Activated gamma-delta T cell treated with anti-CD3 and anti-CD28 coated beads, Interleukin-2, amount 50 U/mL, for 16 hours (primary cell): ENCODE measurements at places on chromosomes 7 and 10.

DNA sequence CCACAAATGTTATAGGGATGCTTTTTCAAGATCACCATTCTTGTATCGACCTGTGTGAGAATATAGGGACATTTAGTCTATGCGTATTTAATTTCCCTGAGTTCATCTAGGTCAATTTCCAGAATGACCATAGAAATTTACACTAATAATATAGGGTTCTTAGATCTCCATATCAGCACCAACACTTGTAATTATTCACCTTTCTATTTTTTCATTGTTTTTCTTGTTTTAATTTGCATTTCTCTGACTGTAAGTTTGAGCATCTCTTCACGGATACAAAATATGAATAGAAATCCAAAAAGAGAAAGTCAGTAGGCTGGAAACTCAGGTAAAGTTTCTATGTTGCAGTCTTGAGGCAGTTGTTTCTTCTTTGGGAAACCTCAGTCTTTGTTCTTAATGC, 134.8 kb downstream of the CREB5 start:
- no peak for DNase-seq

- no peak for DNase-seq
Measured at GRCh38 chr10:133275684-133276092, 980 bp downstream of the ADAM8 start.

- DNase-seq: no peak
Measured at GRCh38 chr10:70828923-70829322, 13.2 kb downstream of the SGPL1 start.

DNA sequence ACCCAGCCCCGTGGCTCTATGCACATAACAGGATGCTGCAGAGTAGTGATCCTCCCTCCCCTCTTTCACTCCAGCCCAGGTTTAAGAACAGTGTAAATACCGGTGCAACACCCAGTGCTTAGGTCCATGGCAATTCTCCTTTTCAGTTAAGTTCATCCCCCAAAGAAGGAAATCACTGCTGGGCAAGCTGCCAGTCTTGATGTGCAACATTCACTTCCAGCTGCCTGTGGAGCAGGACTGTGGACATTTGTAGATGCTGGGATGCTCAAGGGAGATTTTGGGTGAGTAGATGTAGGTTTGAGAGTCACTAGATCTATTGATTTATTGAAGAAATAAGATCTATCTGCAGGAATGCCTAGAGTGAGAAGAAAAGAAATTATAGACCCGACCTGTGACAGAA, 294.3 kb upstream of the KIAA1217 start:
- DNase-seq: no peak

DNA sequence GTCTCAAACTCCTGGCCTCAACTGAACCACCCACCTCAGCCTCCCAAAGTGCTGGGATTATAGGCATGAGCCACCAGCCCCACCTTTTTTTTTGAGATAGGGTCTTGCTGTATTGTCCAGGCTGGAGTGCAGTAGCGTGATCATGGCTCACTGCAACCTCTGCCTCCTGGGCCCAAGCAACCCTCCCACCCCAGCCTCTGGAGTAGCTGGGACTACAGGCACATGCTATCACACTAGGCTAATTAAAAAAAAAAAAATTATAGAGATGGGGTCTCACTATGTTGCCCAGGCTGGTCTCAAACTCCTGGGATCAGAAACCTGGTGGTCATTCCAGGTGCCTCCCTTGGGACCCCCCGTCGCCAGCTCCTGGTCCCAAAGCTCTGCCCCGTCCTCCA, 25.0 kb downstream of the GTF2IRD1 start:
- no peak for DNase-seq
